ENCODE measurements at places on chromosomes 2 and 18.

- no peak for DNase-seq
Observed at GRCh38 chr18:52348209-52348608, 8.2 kb downstream of the DCC start.

- no peak for DNase-seq
Observed at GRCh38 chr18:45839414-45840395, 14.2 kb downstream of the SIGLEC15 start.

DNA sequence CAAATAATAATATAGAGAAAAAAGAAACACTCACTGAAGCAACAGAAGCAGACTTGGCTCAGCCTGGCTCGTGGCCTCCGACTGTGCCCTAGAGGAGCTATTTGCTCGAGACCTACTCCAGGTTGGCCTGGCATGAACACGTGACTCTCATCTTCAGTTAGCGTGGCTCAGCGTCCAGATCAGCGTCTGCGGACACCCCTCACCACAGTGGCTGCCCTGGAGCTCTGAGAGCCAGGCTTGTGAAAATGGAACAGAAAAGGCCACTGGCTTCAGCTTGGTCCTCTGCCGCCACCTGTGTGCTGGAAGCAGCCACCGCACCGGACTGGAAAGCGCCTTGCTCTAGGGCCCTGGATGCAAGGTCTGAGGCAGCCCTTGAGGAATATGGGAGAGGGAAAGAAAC lies 1184.0 kb upstream of the GYPC start:
- DNase-seq, result no peak

- no peak for DNase-seq
Observed at GRCh38 chr2:190636361-190636760, 12.5 kb upstream of the NAB1 start.

GRCh38 chr2:128269063-128269989 lies 49.3 kb downstream of the HS6ST1 start:
- DNase-seq, result no peak

DNA sequence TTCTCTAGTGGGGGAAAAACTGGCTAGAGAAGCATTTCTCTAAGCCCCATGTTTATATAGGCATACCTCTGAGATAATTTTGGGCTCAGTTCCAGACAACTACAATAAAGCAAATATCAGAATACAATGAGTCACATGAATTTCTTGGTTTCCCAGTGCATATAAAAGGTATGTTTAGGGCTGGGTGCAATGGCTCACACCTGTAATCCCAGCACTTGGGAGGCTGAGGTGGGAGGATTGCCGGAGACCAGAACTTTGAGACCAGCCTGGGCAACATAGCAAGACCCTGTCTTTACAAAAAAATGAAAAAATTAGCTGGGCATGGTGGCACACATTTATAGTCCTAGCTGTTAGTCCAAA lies 22.2 kb downstream of the TSN start:
- DNase-seq, result no peak

- DNase-seq, result no peak
Observed at GRCh38 chr18:45755934-45756333, 32.0 kb downstream of the SLC14A1 start.

DNA sequence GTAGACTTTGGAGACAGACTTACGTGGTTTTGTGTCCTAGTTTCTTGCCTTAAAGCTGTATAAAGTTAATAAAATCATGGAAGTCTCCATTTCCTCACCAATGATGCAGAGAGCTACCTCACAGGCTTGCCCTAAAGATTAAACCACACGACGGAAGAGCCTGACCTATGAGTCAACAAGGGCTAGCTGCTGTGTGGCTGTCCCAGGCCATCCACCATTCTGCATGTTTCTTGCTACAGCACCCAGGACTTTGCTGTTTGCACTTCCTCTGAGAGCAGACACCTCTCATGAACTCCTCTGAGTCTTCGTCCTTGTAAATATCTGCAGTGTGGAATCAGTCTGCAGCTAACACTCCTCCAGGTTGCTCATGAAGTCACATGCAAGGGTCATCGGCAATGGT lies 160.0 kb upstream of the TRIB2 start:
- DNase-seq, result no peak

DNA sequence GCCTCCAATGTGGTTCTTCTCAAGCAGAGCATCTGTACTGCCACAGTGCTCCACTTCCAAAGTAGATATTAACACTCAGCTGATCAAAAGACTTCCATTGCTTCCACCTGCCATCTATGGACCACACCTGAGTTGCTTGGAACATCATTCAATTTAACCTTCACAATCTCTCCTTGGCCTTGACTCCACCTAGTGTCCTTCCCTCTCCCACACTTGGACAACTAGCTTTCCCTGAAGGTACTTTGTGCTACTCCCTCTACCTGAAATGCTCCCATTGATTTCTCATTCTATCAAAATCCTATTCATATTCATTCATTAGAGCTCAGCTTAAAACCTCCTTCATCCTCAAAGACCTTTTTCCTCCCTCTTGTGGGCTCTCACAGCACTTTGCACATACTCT lies 48.7 kb downstream of the SOWAHC start:
- no peak for DNase-seq

GRCh38 chr2:151733771-151734672 lies at the start of gene NEB:
Gene NEB, minus strand, starts transcription at chr2:151734476. Its CDS starts 1,320 bp downstream, at chr2:151733156.
- no peak for DNase-seq

- DNase-seq, result no peak
Observed at GRCh38 chr2:152022090-152022489, 76.8 kb downstream of the CACNB4 start.

- no peak for DNase-seq
Observed at GRCh38 chr18:42053188-42053781, 98.3 kb downstream of the PIK3C3 start.

- DNase-seq, result no peak
Observed at GRCh38 chr18:43789234-43790000, 512.1 kb upstream of the SYT4 start.

DNA sequence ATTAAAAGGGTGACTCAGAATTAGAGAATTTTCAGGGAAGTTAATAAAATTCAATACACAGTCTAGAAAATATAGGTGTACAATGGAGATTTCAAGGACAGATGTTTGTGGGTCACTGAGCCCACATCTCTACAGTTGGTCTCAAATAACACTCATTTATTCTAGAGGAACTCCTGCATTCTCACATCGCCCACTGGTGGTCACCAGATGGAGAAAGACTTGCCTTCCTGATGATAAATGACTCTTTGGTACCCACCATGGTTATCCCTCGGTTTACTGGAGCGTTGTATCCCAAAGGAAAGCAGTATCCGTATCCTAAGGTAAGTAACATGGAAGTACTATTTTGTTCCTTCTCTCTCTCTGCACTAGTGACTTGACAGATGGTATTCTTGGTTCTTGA lies 1297.1 kb downstream of the DPP10 start:
- no peak for DNase-seq

GRCh38 chr18:40907842-40908241 lies 1047.2 kb upstream of the PIK3C3 start:
- no peak for DNase-seq

DNA sequence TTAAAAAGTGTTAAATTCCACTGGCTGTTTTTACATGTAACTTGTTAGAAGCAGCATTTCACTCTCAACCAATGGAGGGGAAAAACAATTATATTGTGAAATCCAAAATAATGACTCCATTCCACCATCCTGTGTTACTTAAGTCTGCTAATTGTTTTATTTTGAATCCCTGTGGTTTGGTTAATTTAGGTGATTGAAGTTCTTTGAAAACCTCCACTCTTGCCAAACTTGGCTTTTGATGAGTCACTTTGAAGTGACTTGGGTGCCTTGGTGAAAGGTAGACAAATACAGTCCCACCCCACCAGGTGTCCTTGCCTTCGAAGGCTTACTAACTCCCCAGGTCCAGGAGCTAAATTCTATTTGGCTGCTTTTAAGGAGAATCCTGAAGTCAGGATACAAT lies 1303.8 kb upstream of the NRXN1 start:
- DNase-seq, result no peak

- no peak for DNase-seq
Observed at GRCh38 chr2:232315923-232316299, 62.6 kb upstream of the ALPP start.

- no peak for DNase-seq
Observed at GRCh38 chr2:61774351-61774750, 79.5 kb downstream of the FAM161A start.

DNA sequence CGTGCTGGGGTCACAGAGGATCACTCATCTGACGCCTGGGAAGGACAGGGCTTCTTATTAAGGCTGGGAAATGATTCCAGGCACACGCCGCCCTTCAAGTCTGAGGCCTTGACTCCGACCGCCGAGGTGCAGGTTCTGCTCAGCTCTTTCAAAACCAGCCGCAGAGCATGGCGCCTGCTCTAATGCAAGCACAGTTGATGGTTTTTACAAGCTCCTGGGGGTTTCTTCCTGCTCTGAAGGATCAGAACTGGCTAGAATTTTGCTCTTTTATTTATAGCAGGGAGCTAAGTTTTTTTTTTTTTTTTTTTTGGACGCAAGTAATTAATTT lies 32.0 kb downstream of the CDCA7 start:
- DNase-seq, result no peak

GRCh38 chr2:54122939-54123338 lies 7.5 kb downstream of the ACYP2 start:
- DNase-seq, result no peak

GRCh38 chr2:107308835-107309234 lies 422.9 kb upstream of the ST6GAL2 start:
- no peak for DNase-seq

DNA sequence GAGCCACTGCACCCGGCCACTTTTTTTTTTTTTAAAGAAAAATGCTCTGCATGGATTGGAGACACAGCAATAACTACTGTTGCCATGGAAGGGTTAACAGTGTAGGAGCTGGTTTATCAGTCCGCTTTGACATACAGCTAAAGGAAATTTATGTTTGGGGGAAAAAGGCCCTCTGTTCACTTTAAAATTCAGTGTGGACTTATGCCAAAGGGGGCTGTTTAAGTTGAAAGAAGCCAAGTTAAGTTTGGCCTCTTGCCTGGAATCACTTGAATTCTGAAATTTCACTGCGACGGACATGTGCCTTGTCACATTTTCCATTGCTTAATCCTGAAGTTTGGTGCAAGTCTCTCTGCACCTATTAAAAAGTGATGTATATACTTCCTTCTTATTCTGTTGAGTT lies 3.1 kb downstream of the KCNE4 start:
- no peak for DNase-seq

DNA sequence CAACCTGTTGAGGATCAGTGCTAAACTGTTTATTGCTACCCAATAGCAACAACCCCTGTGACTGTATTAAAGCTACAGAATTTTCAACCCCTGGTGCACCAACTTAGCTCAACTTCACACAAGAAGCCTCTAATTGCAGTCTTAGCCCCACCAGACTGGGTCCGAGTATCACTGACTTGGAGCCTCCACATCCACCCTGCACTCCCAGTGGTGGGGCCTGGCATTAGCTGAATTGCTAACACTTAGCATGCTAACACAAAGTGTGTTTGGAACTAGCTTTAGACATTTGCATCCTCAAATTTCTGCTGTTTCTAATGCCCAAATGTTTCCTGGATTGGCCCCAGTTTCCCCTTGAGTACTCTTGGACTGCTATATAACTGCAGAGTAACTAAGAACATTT lies 298.6 kb downstream of the AGPS start:
- no peak for DNase-seq

- no peak for DNase-seq
Observed at GRCh38 chr2:191758518-191759507, 80.9 kb downstream of the NABP1 start.

Measured in NCI-H2081 treated with DMSO at 0.1 percent for 48 hours (cell line).